ENCODE measurements at places on chromosomes 3 and 15.

DNA sequence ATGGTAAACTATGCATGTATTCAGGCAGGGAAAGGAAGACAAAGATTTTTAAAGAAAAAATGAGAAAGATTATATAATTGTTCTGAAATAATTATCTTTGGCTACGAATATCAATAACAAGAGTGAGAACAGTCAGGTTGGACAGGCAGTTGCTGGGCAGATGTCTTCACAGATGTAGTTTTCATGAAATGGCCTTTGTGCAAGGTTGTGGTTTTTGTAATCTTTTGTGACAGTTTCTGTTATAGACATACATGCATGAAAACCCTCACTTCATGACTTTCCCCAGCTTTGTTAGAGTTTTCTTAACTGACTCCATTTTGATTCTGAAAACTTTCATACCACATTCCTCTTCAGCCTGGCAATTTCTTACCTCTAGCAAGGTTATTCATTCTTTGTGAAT lies 34.9 kb upstream of the SLC25A36 start:
- no peak for DNase-seq

DNA sequence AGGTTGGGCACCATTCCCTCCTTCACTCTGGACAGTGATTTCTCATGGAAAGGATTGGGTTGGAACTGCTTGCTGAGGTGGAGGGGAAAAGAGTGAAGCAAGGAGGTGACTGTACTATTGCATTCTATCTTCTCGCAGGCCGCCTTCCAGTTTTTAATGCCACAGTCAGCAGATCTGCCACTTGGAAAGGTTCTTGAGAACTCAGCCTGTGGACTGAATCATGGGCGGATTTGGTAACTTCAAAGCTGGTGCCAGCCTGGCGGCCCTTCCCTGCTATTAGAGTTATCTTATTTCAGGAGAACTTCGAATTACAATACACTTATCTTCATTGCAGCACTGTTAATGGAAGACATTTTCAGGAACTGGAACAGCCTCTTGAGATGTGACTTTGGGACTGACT lies 23.1 kb upstream of the SLC28A2 start:
- DNase-seq, result no peak

- DNase-seq, result no peak
Measured at GRCh38 chr15:33194237-33194636, 277 bp downstream of the FMN1 start.

DNA sequence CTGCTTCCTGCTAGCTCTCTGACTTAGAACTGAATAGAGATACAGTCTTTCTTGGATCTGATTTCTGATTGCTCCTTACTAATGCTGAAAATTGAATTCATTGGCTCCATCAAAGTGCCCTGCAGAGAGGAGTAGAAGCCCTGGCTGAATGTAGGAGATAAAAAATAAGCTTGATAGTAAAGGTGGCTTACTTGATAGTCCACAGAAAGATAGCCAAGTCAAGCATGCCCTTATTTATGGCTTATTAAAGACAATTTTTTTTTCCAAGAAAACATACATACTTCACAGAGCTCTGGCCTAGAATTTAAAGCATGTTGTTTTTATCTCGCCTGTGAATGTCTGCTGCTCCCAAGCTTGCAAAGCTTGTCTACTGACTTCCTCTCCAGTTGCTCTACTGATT lies 124.6 kb upstream of the CADPS start:
- DNase-seq, result no peak

DNA sequence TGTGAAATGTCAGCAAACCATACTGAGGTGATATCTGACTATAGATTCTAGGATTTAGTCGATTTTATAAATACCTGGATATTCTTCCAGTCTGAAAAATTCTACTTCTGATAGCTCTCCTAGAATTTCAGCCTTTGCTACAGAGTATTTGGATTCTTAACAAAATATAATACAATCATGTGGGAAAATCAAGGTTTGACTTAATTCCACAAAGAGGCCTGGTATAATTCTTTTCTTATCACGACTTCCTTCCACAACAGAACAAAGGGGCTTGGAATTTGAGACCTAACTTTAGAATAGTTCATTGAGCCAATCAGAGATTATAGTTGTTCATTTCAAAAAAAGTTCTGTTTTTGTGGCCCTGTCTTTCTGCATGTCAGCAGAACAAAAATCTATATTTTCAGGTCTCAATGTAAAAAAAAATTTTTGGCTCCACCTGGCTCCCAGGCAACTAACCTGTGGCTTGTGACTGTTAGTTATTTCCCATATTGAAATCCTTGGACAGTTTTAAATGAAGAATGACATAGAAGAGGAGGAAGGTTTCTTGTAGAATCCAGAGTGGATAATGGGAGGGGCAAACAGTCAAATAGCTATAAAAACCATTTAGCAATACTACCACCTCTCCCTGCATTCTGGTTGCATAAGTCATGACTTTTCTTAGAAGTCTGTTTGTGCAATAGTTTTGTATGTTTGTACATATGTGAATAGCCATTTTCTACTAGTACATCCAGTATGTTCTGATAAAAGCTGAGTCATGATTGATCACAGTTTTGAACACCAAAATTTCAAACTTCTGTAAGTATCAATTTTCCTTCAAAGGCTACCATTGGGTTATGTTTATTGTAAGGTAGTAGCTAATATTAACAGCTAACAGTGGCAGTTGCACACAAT lies 4.0 kb downstream of the TM4SF1 start:
- DNase-seq, result no peak

DNA sequence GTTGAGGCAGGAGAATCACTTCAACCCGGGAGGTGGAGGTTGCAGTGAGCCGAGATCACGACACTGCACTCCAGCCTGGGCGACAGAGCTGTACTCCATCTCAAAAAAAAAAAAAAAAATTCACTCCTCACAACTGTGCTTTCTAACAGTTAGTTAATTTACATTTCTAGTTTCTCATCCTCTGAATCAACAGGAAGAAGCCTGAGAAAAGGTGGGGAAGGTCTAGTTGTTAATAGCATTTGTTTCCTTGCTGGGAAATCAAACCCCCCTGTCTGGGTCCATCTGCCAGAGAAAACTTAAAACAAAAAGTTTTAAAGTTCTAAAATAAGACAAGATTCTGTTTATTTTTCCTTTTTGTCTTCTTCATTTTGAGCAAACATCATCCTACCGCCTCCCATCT lies 62.3 kb downstream of the TMEM39A start:
- no peak for DNase-seq

- DNase-seq, result no peak
Measured at GRCh38 chr3:53155760-53156159, 5.2 kb upstream of the PRKCD start.

DNA sequence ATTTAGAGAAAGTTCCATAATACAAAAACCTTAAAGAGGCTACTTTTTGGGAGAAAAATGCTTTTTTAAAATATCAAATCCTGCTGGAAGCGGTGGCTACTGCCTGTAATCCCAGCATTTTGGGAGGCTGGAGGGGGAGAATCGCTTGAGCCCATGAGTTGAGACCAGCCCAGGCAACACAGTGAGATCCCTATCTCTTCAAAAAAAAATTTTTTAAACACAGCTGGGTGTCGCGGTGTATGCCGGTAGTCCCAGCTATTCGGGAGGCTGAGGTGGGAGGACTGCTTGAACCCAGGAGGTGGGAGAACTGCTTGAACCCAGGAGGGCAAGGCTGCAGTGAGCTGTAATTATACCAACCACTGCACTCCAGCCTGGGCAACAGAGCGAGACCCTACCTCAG lies 14.2 kb downstream of the SLTM start:
- no peak for DNase-seq

DNA sequence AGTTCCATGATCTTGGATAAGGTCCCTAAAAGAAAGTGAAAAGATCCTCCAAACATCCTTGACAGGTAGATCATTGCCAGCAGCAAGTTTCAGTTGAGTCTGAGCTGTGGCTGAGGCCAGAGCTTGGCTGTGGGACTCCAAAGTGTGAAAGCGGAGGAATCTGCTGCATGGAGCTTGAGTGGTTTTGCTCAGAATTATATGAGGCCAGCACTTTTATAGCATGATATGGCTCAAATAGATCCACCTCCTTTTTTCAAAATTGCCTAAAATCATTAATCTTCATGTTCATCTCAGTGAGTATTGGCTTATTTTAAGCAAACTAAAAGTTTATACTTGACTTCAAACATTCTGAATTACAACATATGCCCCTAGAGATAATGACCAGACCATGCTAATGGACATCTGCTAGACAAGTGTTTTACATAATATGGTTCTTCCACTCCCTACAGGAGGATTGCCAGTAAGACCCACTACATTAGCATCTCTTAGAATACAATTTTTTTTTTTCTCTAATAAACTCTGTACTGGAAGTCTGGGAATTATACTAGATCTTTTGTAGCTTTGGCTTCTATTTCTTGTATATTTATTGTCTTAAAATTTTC lies 368.1 kb downstream of the ZPLD1 start:
- no peak for DNase-seq

GRCh38 chr3:155587581-155587980 lies 157.3 kb downstream of the PLCH1 start:
- DNase-seq, result no peak

GRCh38 chr15:82663186-82663600 lies 16.0 kb upstream of the CPEB1 start:
- no peak for DNase-seq

DNA sequence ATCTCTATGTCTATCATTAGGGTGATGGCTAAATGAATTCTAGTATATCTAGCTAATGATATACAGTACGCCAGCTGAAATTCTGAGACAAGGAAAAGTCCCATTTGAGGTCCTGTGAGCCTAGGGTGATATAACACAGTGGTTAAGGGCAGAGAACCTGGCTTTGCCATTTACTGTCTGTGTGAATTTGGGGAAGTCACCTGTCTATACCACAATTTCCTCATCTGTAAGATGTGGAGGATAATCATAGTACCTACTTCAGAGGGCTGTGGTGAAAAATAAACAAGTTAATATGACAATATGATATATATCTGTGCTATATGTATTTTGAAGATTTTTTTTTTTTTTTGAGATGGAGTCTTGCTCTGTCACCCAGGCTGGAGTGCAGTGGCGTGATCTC lies 9.8 kb upstream of the ANKDD1A start:
- no peak for DNase-seq

- no peak for DNase-seq
Measured at GRCh38 chr3:146306656-146307455, 56.0 kb upstream of the PLSCR4 start.

GRCh38 chr3:105822171-105823123 lies 46.4 kb downstream of the CBLB start:
- DNase-seq, result no peak

DNA sequence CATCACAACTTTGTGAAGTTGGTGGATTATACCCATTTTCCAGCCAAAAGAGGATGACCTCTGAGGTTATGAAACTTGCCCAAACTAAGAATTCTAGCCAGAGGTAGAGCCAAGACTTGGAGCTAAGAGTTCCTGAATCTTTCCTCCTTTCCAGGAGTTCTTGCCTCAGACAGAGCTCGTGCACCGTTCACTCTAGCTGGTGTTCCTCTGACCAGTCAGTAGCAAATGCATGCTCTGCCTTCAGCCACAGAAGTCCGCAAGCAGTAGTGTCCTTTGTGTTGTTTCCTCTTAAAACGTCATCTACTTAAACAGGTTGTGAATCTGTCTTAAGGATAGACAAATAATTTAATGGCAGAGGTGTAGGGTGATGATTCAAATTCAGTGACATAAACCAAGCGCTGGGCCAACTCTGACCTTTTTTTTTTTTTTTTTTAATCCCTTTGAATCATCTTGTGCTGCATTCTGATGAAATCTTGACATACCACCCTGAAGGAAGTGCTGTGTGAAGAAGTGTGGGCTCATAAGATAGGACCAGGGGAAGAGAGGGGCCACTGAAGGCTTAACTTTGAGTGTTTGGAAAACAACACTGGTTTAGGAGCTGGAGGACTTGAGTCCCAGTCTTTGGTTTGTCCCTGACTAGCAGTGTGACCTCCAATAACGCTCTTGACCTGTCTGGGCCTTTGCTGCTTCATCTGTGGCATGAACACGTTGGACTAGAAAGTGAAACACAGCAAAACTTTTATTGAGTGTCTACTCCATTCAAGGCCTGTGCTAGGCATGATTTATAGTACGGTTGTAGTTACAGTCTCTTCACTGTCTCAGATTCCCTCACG lies 53.4 kb downstream of the ITPR1 start:
- DNase-seq, result no peak

DNA sequence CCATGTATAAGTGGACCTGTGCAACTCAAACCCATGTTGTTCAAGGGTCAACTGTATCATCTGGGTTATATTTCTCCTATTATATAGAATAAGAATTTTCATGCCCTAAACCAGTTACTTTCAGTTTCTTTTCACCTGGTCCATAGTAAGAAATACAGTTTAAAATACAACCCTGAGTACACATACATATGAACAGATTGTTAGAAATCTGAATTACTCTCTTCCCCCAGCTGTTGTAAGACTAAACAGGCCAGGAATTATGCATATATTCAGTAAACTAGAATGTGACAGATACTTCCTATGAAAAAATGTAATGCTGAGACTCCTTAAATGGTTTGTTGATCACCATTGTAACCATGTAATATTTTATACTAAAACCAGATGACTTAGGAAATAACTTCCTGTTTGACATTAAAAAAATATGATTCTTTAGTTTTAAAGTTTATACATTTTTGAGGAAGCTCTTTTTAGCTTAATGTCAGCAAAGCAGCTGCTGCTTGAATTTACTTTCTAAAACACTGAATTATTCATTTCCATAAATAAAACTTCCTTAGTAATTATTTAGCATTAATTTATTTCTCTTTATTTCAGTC lies 52.5 kb upstream of the ZCWPW2 start:
- no peak for DNase-seq

GRCh38 chr3:99355465-99355864 lies 282.9 kb upstream of the COL8A1 start:
- no peak for DNase-seq

DNA sequence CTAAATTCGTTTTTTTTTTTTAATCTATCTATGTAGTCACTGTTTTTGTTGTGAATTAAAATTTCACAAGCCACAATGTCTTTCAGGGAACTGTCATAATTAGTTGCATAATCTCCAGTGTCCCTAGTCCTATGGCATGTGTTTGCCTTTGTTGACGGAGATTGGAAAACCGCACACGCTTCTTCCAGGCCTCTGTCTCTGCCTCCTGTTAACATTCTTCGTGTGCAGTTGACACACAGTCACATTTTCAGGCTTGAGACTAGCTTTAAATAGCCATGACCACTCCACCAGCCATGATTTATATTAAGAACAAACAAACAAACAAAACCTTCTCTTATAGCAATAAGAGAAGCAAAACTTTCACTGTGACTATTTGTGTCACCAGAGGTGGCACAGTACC lies 139.8 kb downstream of the DUT start:
- DNase-seq, result no peak

DNA sequence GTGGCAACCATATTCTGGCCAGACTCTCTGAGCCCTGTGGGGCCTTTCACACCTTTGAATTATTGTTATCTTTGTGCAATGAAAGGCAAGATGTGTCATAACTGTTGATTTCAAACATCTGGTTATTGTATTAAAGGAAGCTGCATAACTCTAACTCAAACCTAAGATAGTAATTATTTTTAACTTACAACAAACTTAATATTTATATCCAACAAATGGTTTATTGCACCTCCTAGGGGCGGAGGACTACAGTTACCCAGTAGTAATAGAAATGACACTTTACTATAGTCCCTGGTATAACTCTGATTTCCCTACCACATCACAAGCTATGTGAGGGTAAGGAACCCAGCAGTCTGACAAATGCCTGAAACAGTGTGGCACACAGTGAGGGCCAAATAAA lies 363.9 kb upstream of the SUCLG2 start:
- no peak for DNase-seq

- DNase-seq, result no peak
Measured at GRCh38 chr3:105139881-105140560, 226.7 kb upstream of the ALCAM start.

GRCh38 chr15:27358751-27359434 lies 387.9 kb downstream of the GABRG3 start:
- DNase-seq, result no peak
